ENCODE measurements at places on chromosomes 6 and 20.
A peak's percentile ranks its signal among the peaks of the same experiment; 100 is the strongest.

GRCh38 chr20:36573103-36573797 is at the start of gene TGIF2:
TGIF2 (plus strand) TSS chr20:36573597; CDS start chr20:36578775, 5,178 bp downstream.
- DNase-seq, result peak; percentile 78

- no peak for DNase-seq
These were observed 42.3 kb upstream of the ALDH8A1 start for GRCh38 chr6:134992155-134992554.

DNA sequence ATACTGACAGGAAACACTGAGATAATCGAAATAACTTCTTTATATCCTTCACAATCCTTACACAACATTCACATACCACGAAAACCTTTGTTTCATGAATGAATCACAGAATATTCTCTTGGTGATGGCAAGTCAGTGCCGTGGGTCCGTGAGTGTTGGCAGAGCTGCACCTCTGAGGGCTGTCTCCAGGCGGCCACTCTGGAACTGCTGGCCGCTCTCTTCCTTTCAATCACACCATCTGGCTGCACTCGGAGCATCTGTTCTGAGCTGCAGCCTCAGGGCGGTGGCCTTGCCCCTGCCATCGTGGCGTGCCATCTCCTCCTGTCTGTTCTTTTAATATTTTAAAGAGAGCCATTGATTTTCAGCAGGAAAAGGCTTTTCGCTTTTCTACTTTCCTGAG is 129.4 kb upstream of the AFDN start:
- DNase-seq, result no peak

- no peak for DNase-seq
These were observed 650.7 kb downstream of the KIF16B start for GRCh38 chr20:15922556-15922955.

GRCh38 chr20:45051204-45052060 is 49.5 kb downstream of the KCNS1 start:
- DNase-seq, result no peak

DNA sequence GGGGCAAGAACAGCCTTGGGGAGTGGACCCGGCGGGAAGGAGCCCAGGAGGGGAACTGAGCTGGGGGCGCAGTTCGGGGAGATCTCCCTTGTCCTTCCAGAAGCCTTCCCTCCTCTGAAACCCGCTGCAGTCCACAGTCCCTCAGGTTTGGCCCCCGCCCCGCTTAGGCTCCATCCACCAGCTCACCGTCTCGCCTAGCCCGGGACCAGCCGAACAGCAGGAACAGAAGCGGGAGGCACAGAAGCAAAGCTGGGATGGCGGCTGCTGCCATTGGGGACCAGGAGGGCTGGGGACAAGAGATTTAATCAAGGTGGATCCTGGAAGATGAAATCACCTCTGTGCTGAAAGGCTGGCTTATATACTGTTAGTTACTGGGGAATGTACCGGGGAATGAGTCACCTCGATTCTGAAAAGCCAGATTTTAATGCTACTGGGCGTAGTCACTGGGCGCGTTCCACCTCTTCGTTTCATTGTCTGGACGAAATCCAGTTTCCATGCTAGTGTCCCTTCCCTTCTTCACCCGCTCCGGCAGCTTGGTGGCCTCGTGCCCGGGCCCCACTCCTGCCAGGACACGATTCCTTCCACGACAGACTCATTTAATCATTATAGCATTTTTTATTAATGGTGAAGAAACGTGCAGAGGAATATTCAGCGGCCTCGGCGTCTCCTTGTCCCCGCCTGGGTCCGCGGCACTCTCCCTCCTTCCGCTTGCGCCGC is at the start of gene RAET1L:
Gene RAET1L (minus strand): TSS at position 332 of the 717 bp plus-strand sequence. CDS start 61 bp downstream, at position 271.
- DNase-seq, result peak; percentile 61

DNA sequence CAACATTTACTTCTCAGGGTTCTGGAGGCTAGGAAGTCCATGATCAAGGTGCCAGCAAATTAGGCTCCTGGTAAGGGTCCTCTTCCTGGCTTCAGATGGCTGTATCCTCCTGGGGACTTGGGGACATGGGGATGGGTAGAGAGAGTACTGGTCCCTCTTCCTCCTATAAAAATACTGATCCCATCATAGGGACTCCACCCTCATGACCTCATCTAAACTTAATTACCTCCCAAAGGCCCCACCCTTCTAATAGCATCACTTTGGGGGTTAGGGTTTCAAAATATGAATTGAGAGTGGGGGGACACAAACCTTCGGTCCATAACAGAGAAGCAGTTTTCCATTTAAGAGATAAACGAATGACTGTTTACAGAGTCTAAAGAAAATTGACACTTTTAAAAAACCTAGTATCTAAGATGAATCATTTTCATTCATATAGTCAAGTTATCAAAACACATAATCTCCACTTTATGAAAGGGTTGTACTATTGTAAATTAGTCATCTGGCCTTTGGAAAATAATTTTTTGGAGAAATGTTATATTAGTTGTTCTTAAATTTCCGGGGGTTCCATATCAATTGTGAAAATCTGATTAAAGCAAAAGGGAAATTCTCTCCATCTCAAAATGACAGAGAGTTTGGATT is 33.5 kb downstream of the ELOVL5 start:
- no peak for DNase-seq

- no peak for DNase-seq
These were observed 2.1 kb downstream of the DAAM2 start for GRCh38 chr6:39794231-39794630.

DNA sequence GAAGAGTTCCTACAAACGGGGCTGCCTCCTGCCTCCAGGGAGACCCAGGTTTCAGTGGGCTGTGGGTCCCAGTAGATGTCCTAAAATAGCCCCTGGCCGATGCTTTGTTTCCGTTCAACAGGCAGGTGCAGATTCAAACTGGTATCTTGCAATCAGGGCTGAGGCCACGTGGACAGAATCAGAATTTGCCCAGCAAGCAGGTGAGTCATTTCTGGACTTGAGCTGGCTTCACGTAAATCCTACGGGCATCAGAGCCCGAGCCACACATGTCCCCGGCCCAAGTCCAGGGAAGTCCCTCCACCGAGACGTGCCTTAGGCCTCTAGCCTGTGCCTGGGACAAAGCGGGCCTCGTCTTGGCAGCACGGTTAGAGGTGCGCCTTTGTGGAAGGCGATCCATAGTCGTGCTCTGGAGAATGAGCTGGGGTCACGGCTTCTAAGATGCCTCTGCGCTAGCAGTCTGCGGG is 101.6 kb upstream of the FRMD1 start:
- DNase-seq, result no peak

- no peak for DNase-seq
These were observed 73.0 kb upstream of the SYNJ2 start for GRCh38 chr6:157908369-157909281.

- DNase-seq, result no peak
These were observed 182.2 kb downstream of the COL12A1 start for GRCh38 chr6:75023634-75024033.

- DNase-seq, result no peak
These were observed 24.9 kb upstream of the IER3 start for GRCh38 chr6:30769088-30769852.

GRCh38 chr6:152364866-152365265 is 272.3 kb downstream of the SYNE1 start:
- no peak for DNase-seq

DNA sequence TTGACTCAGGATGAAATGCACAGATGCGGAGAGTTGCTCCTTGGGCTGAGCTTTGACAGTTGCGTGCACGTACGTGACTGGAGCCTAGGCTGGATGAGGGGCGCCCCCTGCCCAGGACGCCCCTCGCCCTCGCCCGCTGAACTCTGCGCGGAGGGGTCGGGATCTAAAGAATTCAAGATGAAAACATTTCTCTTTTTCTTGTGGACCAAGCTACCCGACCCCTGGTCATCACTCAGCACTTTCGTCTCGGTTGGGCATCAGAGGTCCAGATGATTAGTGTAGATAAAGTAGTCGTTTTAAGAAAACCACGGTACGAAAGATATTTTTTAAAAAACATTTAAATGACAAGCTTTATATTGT is 700 bp downstream of the DTD1 start:
- DNase-seq, result no peak

Measured in urinary bladder (tissue), 4 donors.